ENCODE measurements at places on chromosomes 2 and 18.

- no peak for DNase-seq
Measured at GRCh38 chr2:105427485-105427884, 28.6 kb upstream of the FHL2 start.

DNA sequence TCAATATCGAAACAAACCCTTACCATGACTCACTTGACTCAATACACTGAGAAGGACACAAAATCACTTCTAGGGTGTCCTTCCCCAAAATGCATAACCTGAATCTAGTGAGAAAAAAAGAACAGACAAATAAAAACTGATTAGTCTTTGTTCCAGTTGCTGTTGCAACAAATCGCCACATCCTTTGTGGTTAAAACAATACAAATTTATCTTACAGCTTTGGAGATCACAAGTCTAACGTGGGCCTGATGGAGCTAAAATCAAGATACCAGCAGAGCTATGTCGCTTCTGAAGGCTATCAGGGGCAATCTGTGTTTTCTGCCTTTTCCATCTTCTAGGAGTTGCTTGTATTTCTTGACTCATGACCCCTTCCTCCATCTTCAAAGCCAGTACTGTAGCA lies 541.7 kb downstream of the KCNJ3 start:
- no peak for DNase-seq

DNA sequence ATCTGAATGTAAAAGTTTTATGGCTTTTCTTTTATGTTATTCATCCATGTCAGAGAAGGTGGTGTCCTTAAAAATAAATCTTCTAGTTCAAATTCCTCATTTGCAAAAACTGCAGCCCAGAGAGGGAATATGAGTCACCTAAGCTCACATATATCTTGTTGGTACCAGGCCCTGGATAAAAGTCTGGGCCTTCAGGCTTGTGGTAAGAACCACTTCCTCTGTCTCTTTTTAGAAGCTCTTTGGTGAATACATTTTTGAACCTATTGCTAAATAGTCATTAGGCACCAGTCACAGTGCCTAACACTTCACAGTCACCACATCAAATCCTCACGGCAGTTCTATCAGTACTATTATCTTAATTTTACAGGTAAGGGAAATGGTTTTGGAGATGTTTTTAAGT lies 199.2 kb downstream of the KCNS3 start:
- no peak for DNase-seq

GRCh38 chr2:26737221-26737620 lies 26.9 kb upstream of the SLC35F6 start:
- no peak for DNase-seq

- no peak for DNase-seq
Measured at GRCh38 chr2:97706708-97707345, 6.5 kb upstream of the ZAP70 start.

DNA sequence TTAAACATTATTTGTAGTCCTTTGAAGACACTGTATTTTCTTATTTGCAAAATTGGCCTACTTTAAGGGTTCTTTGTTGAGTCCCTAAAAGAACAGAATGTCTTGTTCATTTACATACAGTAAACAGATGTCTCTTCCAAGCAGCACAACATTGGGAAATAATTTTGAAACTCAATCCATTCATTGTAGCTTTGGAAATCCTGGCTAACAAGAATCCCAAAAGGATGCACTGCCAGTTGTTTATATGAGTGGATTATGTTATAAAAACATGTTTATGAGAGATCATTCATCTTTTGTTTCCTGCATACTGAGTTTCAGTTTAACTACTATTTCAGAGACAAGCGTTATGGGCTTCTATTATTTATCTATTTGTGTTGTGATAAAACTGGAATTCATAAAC lies 499.3 kb downstream of the PID1 start:
- DNase-seq = no peak

GRCh38 chr18:21163647-21164547 lies 52.3 kb upstream of the ROCK1 start:
- DNase-seq = no peak

Data from activated naive CD4-positive, alpha-beta T cell (primary cell).